Caco-2 (cell line): ENCODE measurements at places on chromosomes 5 and 9.

DNA sequence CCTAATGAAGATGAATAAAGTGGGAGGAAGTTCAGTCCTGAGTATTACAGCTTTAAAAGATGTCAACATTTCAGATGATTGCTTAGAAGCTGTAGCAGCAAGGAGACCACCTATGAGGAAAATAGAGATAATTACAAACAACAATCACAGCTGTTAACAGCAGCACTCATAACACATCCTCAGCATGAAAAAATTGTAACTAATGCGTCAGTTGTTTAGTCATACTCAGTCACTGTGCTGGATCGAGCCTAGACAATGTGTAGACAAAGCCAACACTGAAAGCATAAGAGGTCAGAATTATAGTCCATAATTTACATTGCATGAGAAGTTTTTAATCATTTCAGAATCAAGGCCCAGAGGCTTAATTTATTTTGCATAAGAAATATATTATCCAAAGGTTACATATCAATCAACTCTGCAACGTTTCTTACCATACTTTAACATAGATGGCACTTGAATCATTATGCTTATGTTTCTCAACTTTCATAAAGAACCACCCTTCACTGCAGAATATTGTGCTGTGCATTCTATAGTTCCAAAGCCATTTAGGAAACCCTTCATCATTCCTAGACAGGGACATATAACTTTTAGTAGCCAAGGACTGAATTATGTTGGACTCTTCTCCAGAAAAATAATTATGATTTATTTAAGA lies 60.2 kb upstream of the HAPLN1 start:
- no peak for DNase-seq

DNA sequence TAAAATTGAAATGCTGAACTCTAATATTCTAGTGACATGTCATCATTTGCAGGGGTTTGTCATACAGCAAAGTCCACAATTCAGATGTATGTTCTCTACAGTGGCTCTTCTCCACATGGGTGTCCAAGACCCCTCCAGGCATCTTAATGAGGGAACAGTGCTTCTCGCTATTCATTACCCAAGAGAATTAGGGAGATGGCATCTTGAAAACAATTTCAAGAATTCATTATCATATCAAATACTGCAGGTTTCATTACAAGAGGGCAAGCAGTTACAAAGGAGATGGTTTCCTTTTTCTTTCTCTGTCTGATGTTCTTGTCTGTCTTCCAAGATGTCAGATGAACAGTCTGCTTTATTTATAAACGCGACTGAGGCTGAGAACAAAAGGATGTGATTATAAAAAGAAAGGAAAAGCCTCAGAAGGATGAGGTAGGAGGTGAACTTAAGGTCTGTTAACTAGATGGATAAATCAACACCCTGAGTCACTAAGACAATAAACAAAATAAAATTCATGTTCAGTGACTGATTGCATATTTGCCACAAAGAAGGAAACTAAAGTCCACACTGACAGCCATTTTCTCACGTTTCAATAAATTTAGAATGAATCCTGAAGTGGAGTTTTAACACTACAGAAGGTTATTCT lies 326.7 kb upstream of the EFNA5 start:
- DNase-seq: no peak

GRCh38 chr5:171956314-171956713 lies 50.1 kb downstream of the FBXW11 start:
- DNase-seq: no peak

- DNase-seq: no peak
Measured at GRCh38 chr9:91028166-91028827, 226.7 kb downstream of the SYK start.

GRCh38 chr5:65913519-65913918 lies 12.9 kb upstream of the ERBIN start:
- no peak for DNase-seq

- DNase-seq: no peak
Measured at GRCh38 chr9:114169029-114169951, 14.0 kb downstream of the COL27A1 start.

DNA sequence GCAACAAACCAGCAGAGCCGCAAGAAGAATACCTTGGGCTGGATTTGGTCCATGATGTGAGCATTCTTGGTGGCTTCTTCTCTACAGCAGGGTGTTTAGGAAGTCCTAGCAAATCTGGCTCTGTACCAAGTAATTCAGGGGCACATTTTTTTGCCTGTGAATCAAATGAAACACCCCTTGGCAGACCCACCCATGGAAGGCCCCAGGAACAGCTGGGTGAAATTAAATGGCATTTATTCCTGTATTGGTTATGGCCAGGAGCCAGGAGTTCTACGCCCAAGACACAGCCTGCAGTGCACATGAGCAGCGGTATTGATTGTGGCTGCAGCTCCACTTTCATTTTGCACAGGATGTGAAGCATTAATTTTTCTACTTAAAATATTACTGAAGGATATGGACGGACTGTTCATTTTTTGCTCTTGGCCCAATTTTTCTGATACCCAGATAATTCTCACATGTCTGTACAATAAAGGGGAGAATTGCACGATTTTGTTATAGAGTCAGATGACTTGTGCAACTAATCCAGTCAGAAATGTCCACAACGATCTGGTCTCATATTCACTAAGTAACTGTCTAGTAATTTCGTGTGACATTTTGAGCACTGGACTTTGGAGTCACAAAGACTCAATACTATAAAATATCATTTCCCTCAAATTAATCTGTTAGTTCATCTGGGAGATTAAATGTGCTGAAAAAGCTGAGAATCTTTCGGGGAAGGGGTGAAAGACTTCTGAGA lies 120.7 kb upstream of the APC start:
- DNase-seq: no peak

GRCh38 chr5:7671381-7671993 lies 179.4 kb downstream of the CFAP90 start:
- no peak for DNase-seq

DNA sequence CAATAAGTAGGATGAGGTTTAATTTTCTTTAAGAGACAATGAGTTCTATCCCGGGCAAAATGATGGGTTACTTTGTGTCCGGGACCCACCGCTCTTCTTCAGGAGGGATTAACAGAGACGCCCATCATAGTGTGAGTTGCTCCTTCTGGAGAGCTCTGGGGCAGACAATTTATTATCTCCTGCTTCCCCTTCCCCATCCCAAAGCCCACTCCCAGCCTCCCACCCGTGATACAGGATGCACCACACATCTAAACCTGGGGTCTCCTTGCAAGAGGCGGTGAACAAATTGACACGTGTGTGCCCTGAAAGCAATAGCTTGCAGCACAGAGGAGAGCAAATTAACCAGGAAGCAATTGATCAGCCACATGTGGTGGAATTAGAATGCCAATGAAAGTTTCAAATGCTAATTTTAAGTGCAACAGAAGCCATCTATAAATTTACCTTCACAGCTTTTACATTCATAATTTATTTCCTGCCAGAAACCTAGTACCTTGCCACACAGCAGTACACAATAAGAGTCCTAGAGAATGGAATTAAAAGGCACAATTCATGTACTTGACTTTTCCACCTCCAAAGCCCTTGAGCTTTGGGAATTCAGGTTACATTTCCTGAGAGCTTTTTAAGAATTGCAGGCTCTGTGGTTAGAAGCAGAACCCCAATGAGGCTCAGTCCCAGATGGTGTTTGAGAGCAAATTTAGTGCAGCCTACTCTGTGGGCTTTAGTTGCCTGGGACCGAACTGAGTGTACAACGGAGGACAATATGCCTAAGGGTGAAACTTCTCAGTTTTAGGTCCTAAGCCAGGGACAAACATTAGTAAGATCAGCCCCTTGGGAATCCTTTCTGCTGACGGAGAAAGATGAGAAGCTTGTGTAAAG lies 399.6 kb downstream of the MED10 start:
- no peak for DNase-seq

GRCh38 chr9:93810028-93810971 lies 144.9 kb downstream of the BARX1 start:
- DNase-seq: no peak

- DNase-seq: peak; percentile 37
Measured at GRCh38 chr9:91131433-91131839, 230.3 kb downstream of the AUH start.

- DNase-seq: peak; percentile 29
Measured at GRCh38 chr5:154483654-154484392, 5.8 kb upstream of the HAND1 start.

DNA sequence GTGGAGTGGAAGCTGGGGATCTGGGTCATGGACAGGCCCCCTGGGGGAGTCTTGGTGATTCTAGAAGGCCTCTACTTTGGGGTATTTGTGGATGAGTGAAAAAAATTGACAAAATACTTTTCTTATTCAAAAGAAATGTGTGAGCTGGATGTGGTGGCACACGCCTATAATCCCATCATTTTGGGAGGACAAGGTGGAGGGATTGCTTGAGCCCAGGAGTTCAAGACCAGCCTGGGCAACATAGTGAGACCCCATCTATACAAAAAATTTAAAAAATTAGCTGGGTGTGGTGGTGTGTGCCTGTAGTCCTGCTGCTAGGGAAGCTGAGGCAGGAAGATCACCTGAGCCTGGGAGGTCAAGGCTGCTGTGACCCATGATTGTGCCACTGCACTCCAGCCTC lies 6.6 kb upstream of the NCS1 start:
- no peak for DNase-seq

DNA sequence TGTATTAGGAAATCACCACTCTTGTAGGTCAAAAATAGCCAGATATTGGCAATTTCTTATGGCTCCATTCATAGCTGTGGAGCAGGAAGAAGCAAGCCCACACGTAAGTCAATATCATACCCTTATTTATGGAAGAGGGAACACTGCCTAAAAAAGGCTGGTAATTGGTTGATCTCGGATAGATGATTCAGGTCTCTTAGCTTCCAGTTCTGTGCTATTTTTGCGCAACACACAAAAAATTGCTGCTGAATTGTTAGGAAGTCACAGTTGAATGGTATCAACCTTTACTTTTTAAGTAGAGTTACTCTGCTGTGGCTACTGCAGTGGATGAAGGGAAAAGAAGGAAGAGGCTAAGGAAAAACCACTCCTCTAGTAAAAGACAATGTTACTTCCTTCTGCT lies 168.8 kb downstream of the ARHGAP26 start:
- no peak for DNase-seq

GRCh38 chr5:91111473-91112238 lies 271.5 kb downstream of the ARRDC3 start:
- no peak for DNase-seq

DNA sequence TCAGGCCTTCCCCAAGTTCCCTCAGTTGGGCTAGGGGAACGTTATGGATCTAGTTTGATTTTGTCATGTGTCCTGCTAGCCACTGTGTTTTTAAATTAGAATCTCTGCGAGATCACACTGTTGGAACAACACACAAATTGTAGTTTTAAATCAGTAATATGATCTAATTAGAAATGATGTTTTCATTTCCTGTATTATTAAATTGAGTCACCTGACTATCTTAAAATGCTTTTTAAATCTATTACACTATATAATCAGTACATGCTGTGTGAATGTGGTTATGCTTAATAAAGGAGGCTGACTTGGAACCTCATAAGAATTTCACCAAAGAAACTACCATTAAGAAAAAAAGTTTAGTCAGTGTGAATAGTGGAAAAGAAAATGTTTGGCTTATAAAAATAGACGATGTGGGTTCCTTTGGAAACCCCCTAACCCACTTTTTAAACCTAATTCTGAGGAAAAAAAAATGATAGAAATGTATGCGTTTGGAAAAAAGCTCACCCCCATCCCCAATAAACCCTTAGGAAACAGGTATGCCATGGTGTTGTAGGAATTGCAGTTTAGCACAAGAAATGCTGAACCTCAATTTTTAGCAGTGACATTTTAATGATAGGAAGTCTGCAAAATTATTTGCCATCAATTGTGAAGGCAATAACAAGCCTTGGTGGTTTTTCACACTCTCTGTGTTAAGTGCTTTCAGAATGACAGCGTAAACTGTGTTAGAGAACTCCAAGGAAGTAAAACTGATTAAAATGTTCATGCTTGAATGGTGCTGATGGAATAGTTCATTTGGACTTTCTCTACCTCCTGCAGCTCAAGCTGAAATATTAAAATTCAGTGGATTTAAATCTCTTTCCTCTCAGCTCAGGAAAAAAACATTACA lies 59.0 kb downstream of the TLE4 start:
- DNase-seq: no peak

DNA sequence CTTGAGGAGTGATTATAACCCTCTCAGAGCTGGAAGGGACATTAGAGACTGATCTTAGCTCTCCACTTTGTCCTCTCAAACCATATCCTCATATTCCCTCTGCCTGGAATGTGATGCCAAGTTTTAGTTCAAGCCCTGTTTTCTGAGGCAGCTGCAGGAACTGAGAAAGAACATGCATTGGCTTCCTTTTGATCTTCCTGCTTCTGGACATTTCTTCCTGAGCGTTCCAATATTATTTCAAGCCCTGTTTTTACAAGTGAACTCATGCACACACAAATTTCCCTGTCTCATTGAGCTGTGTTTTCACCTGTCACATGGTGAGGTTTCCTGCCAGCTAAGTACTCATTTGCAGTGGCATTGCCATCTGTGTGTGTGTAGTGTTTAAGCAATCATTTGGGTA lies 17.0 kb downstream of the FOCAD start:
- DNase-seq: no peak

GRCh38 chr5:133928587-133929393 lies 39.6 kb downstream of the C5orf15 start:
- no peak for DNase-seq

DNA sequence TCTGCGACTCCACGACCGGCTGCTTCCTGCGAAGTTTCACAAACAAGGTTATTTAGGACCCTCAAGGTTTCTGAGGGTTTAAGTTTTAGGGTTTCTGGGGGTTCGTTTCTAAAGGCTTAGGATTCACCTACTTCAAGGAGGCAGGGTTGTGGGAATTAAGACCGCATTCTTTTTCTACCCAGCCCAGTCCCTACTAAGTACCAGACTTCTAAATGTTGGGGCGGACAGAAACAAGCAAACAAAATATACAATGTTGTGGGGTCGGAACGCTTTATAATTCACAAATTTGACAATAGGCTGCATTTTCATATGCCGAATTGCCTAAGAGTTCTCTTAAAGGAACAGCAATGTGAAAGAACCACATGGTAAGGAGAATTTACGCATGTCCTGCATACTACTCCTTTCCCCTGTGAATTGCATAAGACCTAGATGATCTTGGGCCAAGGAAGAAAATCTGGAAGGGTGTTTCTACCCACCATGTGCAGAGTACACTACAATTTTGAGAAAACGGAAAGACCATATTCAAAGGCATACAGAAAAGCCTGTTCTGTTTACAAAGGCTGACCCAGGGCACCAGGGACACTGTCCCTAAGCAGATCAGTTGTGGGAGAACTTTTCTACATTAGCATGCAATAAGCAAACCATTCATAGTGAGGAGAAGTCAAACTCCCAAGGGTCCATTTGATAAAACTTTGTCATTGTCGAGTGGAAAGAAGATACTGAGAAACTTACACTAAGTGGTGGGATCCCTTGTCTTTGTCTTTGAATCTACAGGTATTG lies 457.3 kb downstream of the RAB3C start:
- no peak for DNase-seq
